ENCODE measurements at places on chromosomes 12 and 14.
A peak's percentile ranks its signal among the peaks of the same experiment; 100 is the strongest.

- no peak for DNase-seq
These were observed 10.5 kb downstream of the SNX6 start for GRCh38 chr14:34619471-34619870.

- DNase-seq = peak; percentile 37
These were observed 59.7 kb downstream of the DAO start for GRCh38 chr12:108939594-108939993.

GRCh38 chr12:81758421-81759189, 545 bp downstream of the PPFIA2 start:
- DNase-seq = no peak

DNA sequence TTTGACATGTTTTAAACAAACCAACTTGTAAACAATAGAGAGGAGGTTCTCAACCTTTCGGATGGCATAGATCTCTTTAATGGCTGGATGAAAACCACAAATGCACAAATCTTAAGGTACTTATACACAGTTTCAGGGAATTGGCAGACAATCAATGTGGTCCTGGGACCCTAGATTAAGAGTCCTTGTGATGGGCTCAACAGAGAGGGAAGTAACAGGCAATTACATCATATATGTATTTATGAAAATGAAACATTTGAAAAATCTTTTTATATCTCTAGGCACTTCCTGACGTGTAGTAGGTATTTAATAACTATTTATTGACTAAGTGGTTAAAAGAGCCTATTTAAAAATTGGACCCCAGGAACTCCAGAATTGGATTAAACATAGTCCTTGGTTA, 897 bp downstream of the ACTR10 start:
- no peak for DNase-seq

GRCh38 chr14:74333909-74334308, 14.4 kb upstream of the VRTN start:
- DNase-seq = no peak

- no peak for DNase-seq
These were observed 128.6 kb upstream of the PLEKHG7 start for GRCh38 chr12:92574051-92574783.

- no peak for DNase-seq
These were observed 33.3 kb downstream of the GALNT9 start for GRCh38 chr12:132296063-132296462.

DNA sequence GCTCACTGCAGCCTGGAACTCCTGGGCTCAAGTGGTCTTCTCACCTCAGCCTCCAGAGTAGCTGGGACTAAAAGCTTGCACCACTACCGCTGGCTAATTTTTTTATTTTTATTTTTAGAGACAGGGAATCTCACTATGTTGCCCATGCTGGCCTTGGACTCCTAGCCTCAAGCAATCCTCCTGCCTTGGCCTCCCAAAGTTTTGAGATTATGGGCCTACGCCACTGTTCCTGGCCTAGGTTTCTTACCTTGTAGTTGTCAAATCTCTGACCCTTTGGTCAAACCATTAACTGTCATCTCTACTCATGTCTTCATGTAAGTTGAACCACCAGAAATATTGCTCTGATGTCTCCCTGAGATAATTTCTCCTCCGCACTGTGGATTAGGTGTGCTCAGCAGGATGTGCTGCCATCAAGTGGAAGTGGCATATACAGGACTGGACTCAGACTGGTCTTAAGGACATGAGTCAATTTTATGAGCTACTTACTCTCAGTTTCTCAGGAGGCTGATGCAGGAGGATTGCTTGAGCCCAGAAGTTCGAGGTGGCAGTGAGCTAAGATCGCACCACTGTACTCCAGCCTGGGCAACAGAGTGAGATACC, 28.5 kb downstream of the ACTR6 start:
- no peak for DNase-seq

GRCh38 chr14:61558271-61558670, 137.0 kb upstream of the HIF1A start:
- DNase-seq = no peak

DNA sequence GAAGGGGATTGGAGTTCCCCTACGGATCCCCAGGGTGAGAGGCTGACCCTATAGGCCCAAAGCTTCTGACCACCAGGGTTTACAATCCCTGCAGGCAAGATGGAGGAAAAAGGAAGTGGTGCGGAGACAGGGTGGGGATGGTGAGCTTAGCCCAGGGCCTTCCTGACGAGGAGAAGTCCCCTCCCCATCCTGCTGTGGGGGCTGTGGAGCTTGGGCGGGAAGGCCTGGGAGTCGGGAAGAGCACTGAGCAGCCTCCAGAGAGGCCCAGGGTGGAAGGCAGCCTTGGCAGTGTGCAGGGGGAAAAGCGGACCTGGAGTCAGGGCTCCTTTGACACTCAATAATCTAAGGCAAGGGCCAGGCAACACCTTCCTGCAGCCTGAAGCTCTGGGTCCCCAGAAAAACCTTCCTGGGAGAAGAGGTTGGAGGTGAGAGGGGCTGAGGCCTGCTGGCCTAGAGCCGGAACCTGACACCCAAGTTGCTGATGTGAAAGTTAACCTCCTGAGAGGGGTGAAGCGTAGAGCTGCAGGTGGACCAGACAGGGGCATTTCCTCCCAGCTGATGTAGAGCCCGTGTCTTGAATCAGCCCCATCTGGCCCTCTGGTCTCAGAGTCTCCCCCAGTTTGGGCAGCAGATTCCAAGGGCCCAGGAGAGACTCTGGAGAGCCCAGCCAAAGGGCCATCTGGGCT, 6.0 kb downstream of the HDAC7 start:
- no peak for DNase-seq

DNA sequence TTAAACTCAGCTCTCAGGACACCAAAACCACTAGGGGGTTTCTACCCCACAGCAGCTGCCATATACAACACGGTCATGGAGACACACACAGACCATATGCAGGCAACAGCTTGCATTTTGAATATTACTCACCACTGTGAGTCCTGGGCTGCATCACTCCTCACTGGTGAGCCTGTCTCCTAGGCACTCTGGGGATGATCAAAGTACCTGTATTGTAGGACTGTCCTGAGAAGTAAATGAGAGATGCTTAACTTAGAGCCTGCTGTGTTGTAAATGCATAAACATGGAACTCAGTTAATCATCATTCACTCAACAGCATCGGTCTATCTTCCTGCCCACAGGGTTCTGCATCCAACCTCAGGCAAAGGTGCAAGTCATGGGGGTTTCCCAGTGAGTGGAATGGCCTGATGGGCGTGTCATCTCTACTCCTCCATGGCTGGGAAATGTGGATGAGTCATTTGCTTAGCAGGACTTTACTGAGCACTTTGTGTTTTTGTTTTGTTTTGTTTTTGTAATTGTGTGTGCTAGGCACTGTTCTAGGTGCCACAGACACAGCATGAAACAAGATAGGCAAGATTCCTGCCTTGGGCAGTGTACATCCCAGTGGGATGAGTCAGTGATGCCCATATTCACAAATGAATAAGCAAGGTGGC, 1141.2 kb upstream of the TMEM132C start:
- no peak for DNase-seq

GRCh38 chr12:111011999-111012600, 91.7 kb upstream of the MYL2 start:
- no peak for DNase-seq

GRCh38 chr12:57233357-57234232, 4.1 kb downstream of the SHMT2 start:
- no peak for DNase-seq

- no peak for DNase-seq
These were observed 20.9 kb upstream of the DHRS4 start for GRCh38 chr14:23932639-23933038.

- no peak for DNase-seq
These were observed 18.5 kb downstream of the CORO1C start for GRCh38 chr12:108712925-108713203.

GRCh38 chr14:56751471-56751870, 58.8 kb downstream of the OTX2 start:
- no peak for DNase-seq

Measured in CD4-positive, alpha-beta T cell treated with Interleukin-15 for 1 hour (primary cell).